Cortex of kidney (tissue), 1 donor: ENCODE measurements at places on chromosomes 4 and X.

DNA sequence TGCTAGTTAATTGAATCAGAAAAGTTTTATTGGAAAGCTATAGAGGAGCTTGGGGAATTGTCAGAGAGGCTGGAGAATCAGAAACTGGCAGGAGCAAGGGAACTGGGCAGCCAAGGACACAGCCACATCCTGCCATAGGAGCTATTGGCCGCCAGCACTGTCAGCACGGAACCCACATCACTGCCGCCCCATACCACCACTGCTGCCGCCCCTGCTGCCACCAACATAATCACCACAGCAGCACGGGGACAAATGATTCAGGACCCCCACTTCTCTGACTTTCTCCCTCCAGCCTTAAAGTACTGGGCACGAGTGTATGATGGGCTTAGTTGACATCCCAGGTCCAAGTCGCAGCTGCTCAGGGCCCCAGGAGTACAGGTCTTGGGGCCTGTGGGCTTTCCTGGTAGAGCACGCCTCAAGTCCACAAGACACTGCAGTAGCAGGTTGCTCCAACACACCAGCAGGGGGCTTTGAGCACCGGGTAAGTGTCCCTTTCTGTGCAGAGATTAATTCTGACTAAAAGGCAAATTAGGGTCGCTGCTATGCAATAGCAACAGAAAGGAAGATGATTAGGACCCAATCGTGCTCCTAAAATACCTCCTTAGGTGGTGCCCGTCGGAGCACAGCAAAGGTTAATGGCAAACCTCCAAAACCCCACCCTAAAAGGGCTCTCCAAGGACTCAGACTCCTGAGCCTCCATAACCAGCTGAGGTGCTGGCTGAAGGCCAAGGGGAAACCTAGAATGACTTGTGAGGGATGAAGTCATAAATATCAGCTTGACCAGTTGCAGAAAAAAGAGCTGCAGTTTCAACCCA, 6.9 kb downstream of the PJA1 start:
- DNase-seq, result no peak

- DNase-seq, result no peak
These were observed 101.5 kb downstream of the KDM6A start for GRCh38 chrX:44974451-44974850.

DNA sequence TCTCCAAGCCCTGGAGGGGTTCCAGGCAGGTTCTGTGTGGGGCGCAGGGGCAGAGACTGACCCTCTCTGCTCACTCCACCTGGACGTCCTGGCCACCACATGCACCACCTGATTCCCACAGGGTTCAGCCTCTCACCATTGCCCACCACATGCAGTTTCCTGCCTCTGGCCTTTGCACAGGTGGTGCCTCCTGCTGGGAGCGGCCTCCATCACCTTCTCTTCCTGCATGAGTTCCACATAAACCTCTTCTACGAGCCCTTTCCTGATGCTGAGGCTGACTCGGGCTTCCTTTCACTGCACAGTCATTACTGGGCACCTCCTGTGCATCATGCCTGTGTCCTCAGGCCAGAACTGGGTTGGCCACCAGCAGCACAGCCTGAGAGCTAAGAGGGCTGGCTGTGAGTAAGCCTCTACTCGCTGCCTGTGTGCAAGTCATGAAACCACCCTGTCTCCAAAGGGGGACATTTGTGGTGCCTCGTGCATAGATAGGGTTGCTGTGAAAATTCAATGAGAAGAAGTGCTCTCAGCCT, 19.9 kb downstream of the MAN2B2 start:
- no peak for DNase-seq

GRCh38 chrX:120036704-120037103, 40.8 kb downstream of the RHOXF2B start:
- DNase-seq, result no peak

GRCh38 chrX:120485315-120485637, 16.2 kb upstream of the LAMP2 start:
- DNase-seq, result no peak

GRCh38 chr4:123877551-123877950, 481.0 kb downstream of the SPRY1 start:
- DNase-seq, result no peak

DNA sequence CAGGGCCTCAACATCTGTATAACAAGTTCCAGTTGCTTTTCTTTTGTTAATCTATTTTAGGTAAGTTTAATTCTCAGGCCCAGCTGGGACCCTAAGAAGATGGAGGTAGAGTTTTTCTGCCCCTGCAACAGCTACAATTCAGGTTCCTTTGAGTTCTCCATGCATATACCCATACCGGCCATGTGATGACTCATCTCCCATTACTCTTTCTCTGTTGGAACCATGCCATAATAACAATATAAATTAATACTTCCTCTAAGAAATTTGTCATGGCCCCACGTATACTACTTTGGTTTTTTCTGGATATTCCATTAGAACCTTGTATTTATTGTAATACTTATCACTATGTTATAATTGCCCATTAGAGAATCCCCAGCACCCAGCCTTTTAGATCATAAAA, 1.3 kb upstream of the INTU start:
- no peak for DNase-seq

DNA sequence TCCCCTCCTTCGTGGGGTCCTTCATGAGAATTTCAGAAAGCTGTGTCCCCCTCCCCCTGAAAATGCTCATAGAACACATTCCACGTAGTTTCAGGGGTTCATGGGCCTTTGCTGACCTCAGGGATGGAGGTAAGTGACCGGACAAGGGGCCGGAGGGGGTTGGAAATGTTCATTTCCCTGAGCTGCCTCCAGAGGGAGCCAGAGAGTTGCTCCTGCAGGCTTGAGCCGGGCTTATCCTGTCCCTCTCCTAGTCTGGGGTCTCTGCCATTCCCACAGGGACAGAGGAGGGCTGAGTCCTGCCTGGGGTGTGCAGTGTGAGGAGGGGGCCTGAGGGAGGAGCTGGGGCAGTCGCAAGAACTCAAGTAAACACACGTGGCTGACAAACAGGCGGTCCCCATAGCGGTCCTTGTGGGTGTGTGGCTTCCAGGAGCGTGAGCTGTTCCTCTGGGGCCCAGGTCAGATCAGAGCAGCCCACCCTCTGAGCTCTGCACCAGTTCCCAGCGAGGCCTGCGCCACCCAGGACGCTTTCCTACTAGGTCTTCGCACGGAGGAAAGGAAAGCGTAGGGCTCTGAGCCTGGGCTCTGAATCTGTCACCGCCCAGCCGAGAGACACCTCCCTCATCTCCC, 62.5 kb downstream of the WFS1 start:
- no peak for DNase-seq

DNA sequence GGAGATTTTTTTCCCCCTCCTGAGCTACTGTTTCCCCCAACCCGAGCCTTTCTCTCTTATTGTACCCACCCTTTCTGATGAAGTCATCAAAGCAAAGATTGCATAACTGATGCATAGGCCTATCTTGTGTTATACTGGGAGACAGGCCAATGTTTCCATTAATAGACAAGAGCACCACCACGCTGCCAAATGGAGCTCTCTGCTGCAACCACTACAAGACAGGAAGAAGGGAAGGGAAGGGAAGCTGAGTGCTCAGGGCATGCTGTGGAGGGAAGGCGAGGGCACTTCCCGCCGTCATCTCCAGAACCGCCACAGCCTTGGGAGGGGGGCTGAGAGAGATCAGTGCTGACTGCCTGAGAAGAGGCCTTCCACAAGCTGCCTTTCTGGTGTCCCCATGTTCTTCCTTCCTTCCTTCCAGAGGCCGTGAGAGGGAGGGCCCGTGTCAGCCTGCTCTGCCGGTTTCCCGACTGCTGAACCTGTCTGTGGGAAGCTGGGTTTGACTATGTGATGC, 75.0 kb downstream of the MGST2 start:
- DNase-seq, result no peak

GRCh38 chrX:6981718-6982406, 165.7 kb upstream of the STS start:
- DNase-seq, result no peak

GRCh38 chr4:11416767-11417113, 12.0 kb downstream of the HS3ST1 start:
- no peak for DNase-seq

- DNase-seq, result no peak
These were observed 47.0 kb downstream of the FTHL17 start for GRCh38 chrX:31024866-31025265.

DNA sequence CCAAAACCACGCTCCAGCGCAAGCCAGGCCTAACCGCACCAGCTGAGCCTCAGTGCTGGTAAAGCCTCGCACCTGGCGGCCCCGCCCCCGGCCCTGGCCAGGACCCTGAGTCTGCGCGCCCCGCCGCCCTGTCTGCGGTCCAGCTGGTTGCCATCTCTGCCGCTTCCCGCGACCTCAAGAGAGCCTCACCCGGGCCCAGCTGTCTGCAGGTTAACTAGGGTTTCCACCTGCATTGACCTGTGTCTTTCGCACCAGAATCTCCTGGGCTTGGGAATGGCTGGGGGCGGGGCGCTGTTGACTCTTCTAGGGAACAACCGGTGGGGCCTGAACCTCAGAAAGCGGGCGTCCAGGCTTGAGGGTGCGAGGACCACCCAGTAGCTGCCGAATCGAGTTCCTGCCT, 207.7 kb upstream of the PRPS2 start:
- no peak for DNase-seq

- no peak for DNase-seq
These were observed 51.7 kb downstream of the PPARGC1A start for GRCh38 chr4:23838131-23838530.

DNA sequence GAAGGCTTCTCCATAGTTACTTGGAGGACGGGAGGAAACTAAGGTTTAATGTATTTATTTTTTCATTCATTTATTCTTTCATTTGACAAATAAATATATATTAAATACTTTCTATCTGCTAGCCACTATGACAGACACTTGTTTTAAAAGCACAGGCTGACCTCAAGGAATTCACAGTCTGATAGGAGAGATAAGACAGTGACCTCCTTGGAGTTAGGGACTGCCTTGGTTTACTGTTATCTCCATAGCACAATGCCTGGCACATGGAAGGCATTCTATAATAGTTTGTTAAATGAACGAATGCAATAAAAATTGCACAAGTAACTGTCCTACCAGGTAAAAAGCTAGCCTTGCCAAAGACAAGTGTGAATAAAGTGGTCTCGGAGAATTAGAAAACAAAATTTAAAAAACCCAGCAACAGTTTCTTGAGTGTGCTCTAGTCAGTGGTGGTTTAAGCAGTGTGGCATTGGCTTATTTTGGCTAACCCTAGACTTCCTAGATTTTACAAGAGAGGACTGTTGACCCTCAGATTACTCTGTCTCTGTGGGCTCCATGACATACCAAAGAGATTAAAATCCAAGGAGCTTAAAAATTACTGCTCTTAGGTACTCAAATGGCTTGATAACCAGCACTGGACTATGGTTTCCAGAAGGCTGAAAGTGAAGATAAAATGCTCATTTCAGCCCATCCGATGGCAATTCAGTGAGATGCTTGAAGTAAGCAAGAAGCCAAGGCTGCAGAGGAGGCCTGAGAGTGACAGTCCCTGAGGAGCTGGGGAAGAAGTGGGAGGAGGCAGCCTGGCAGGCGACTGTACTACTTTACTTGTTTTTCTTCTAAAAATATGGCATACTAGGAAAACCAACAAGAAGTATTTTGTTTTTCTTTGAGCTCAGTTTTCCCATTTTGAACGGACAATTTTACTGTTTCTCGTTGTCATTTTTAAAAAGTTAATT, 9.6 kb downstream of the AFP start:
- no peak for DNase-seq

GRCh38 chr4:7153711-7154110, 38.6 kb upstream of the SORCS2 start:
- DNase-seq, result no peak

- no peak for DNase-seq
These were observed 1427.4 kb downstream of the PCDH7 start for GRCh38 chr4:32147446-32148085.

DNA sequence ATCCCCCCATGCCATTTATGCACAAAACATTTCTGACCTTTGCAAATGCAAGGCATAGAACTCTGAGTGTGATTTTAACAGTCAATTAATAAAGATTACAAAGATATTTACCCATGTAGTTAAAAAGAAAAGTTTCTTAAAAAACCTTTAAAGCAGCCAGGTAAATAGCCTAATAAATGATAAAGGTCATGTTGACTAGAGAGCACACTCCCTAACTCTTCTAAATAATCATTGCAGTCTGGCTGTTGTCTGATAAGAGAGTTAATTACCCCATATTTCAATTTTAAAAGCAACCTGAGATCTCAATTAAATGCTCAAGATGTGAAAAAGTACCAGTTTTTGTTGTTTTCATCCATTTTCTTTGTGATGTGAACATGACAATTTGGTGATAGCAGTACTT, 291.5 kb upstream of the SMIM31 start:
- no peak for DNase-seq

DNA sequence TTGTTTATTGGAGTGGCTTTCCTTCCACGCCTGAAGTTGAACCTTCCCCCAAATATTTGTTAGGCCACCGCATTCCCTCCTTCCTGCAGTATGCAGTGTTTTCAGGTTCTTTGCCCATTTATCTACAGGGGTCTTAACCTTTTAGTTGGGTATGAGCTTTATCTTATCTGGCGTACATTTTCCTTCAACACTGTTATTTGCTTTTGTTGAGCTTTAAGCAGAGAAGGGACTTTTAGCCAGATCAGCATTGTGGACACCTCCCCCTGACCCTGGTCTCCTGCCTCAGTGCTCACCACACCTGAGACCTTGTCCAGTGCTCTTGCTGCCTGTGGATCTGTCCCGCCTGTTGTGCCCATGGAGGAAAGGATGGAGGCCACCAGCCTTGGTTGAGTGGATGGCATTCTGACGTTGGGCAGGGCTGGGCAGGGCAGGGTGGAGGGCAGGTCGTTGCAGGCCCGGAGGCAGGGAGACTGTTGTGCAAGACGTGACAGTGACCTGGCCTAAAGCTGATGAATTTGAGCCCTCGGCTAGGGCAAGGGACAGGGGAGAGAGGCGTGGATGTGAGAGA, 998 bp upstream of the DUSP9 start:
- DNase-seq, result no peak

- DNase-seq, result no peak
These were observed 144.8 kb downstream of the SPATA18 start for GRCh38 chr4:52195869-52196268.

DNA sequence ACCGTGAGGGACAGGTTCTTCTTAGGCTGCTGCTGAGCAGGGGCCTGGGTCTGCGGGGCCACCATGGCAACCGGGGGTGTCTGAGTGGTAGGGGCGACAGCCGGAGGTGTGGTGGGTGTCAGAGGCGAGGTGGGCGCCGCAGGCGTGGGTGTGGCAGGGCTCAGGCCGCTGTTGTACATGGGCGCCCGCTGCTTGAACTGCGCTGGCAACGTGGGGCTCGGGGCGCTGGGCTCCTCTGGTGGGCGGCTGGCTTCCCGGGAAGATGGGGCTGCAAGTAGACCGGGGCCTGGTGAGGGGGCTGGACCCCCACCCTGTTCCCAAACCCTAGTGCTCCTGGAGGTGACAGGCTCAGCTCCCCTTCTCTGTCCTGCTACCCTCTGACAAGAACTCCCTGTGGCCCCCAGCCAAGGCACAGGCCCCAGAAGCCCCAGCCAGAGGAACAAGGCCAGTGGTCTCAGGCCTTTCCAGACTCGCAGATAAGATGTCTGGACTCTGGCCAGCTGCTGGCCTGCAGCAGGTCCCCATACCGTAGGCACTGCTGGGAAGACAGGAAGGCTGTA, 24.8 kb downstream of the NELFA start:
- no peak for DNase-seq

- no peak for DNase-seq
These were observed 54.1 kb downstream of the GRK4 start for GRCh38 chr4:3017504-3017903.
